ENCODE measurements at places on chromosomes 16 and 17. TPM values are rescaled to one million over a fixed set of nuclear protein-coding genes. Genes with fewer than 3 reads are reported as not detected.

CMTM1 gene
- 3.3 TPM for total RNA-seq

OR4D1 gene
- not detected for total RNA-seq

DEXI gene
- 33.7 TPM for total RNA-seq

FAM20A gene
- under 0.01 TPM for total RNA-seq

SETD1A gene
- total RNA-seq: 7.0 TPM

CACNG3 gene
- total RNA-seq: not detected

SLX4 gene
- total RNA-seq: 6.3 TPM

SRSF2 gene
- total RNA-seq: 338 TPM

CREBBP gene
- 34.5 TPM for total RNA-seq

PSMC5 gene
- 93.4 TPM for total RNA-seq

ACE gene
- total RNA-seq: 29.1 TPM

ABCC11 gene
- total RNA-seq: under 0.01 TPM

CALB2 gene
- not detected for total RNA-seq

HOXB3 gene
- total RNA-seq: 15.2 TPM

ITPRIPL2 gene
- total RNA-seq: 41.9 TPM

PRKCB gene
- total RNA-seq: 0.14 TPM

ACD gene
- total RNA-seq: 27.1 TPM

NPIPB13 gene
- total RNA-seq: 3.2 TPM

CLEC16A gene
- 31.5 TPM for total RNA-seq

ACSM2A gene
- total RNA-seq: under 0.01 TPM

MYH2 gene
- not detected for total RNA-seq

TBC1D3E gene
- total RNA-seq: 0.53 TPM

SPATA32 gene
- not detected for total RNA-seq

All from thoracic aorta endothelial cell (primary cell).